Skeletal muscle tissue (tissue), 5 donors: ENCODE measurements at places on chromosomes 13 and 19. TPM values are rescaled to one million over a fixed set of nuclear protein-coding genes. Genes with fewer than 3 reads are reported as not detected.

The ZNF524 gene
- total RNA-seq = 4.7 TPM

The TTYH1 gene
- 1.0 TPM for total RNA-seq

The NOP53 gene
- total RNA-seq = 93.9 TPM

The KRTDAP gene
- not detected for total RNA-seq

The ZNF14 gene
- total RNA-seq = 6.8 TPM

The LTBP4 gene
- 86.6 TPM for total RNA-seq
